ENCODE measurements at places on chromosomes 4 and X.

GRCh38 chrX:133005042-133005441 lies 46.6 kb upstream of the HS6ST2 start:
- DNase-seq: no peak

DNA sequence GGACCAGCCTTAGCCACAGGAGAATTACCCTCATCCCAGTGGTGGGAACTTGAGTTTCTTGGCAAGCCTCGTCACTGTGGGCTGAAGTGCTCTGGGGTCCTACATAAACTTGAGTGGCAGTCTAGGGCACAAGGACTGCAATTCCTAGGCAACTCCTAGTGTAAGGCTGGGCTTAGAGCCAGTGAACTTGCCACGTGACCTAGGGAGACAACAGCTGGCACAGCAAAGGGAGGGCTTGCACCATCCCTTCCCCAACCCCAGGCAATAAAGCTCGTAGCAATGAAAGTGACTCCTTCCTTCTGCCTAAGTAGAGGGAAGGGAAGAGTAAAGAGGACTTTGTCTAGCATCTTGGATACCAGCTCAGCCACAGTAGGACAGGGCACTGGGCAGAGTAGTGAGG lies 81.8 kb downstream of the TEX11 start:
- DNase-seq: no peak

- peak; percentile 7 for DNase-seq
Measured at GRCh38 chr4:152778656-152779512, 646 bp downstream of the TIGD4 start.

DNA sequence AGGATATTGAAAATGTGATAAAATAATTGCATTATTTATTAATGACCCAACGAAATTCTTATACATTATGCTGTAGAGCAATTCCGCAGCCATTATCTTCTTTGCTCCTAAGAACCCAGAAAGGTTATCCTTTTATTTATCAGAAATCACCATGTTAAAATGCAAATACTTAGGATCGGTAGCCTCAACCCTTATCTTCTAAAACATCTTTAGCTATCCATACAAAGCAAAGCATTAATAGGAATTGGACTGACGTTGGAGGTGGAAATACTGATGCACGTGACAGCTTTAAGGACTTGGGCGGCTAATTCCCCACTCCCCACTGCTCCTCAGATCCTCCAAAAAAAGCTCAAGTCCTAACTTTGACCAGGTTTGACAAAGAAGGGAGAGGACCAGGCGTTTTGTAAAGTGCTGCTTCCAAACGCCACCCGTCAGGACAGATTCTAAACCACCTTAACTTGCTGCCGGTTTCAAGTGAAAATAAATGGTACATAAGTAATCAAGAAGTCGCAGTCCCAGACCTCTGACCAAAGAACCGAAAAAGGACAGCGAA lies 539 bp upstream of the SPCS3 start:
- no peak for DNase-seq

GRCh38 chr4:153204247-153204671 lies at the start of gene TRIM2:
TRIM2 (plus strand) TSS chr4:153204443; CDS start chr4:153204531, 88 bp downstream.
- DNase-seq: no peak

- no peak for DNase-seq
Measured at GRCh38 chrX:42096265-42096920, 173.0 kb upstream of the CASK start.

GRCh38 chr4:76753814-76754213 lies 144.1 kb downstream of the SOWAHB start:
- DNase-seq: no peak

- no peak for DNase-seq
Measured at GRCh38 chr4:139715746-139716391, 50.2 kb downstream of the MGST2 start.

DNA sequence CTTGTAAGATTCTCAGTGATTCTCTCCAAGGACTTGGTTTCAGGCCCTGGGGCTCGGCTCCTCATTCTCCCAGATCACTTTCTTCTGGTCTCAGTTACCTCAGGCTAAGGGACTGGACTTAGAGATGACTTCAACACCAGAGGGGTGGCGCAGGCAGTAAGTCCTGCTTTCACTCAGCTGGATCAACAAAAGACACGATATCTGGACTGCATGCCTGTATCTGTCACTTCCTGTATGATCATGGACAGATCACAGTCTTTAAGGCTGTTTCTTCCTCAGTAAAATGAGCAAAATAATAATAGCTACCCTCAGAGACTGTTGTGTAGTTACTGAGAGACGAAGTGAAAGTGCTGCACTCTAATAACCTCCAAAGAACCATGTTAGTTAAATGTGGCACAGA lies 19.5 kb upstream of the CXCR3 start:
- DNase-seq: no peak

GRCh38 chrX:9231491-9231890 lies 197.6 kb upstream of the FAM9B start:
- DNase-seq: no peak

DNA sequence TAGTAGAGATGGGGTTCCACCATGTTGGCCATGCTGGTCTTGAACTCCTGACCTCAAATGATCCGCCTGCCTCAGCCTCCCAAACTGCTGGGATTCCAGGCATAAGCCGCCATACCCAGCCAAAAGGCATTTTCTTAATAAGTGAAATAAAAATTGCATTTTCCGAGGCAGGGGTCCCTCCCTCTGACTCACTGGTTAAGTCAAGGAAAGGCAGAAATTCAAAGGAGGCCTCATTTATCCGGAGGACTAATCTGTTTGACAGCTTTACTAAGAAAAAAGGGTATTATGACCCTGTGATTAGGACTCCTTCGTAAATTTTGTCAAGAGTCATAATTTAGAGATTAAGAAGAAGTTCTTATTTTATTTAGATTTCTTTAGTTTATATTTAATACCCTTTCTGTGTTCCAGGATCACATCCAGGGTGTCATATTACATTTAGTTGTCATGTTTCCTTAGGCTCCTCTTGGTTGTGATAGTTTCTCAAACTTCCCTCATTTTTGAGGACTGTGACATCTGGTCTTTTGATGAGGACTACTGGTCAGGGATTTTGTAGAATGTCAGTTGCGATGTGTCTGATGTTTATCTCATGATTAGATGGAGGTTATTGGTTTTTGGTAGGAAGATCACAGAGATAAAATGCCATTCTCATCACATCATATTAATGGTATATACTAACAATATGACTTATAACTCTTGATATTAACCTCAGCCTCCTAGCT lies 753.7 kb upstream of the AMOT start:
- DNase-seq: no peak

- DNase-seq: no peak
Measured at GRCh38 chr4:10620935-10621488, 63.6 kb downstream of the CLNK start.

DNA sequence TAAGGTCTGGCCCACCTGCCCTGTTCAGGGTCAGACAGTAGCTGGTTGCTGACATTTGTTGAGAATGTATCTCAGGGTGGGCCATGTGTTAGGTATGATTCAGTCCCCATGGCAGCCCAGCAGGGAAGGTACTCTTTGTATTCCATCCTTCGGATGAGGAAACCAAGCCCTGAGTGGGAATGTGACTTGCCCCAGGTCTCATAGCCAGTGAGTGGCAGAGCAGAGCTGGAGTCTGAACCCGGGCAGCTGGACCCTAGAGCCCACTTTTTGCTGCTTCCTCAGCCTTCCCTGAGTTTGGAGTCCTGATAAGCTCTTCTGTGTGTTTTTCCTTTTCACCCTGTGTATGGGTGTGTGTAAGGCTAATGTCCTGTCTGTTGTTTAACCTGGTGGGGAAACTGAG lies 21.6 kb upstream of the UBA1 start:
- no peak for DNase-seq

DNA sequence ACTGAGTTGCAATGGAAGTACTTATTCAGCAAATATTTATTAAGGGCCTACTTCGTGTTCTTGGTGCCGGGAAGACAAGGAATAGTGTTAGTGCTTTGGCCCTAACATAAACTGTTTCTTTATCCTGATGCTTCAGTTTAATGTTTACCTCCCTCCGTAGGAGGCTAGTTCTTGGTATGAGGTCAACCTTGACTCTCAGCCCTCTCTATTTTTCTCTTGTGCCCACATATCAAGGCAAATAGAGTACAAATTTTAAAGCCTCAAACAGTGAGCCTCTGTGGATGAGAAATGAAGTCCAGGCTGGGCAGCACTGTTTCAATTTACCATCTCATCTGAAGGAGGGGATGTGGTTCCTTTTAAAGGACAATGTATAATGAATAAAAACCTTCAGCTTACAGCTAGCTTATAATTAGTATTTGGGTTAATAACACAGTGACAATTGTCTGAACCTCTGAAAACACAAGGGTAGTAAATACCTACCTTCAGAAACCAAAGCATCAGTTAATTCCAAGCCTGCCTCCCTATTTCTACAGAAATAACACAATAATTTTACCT lies 68.5 kb downstream of the SH3RF1 start:
- DNase-seq: no peak

DNA sequence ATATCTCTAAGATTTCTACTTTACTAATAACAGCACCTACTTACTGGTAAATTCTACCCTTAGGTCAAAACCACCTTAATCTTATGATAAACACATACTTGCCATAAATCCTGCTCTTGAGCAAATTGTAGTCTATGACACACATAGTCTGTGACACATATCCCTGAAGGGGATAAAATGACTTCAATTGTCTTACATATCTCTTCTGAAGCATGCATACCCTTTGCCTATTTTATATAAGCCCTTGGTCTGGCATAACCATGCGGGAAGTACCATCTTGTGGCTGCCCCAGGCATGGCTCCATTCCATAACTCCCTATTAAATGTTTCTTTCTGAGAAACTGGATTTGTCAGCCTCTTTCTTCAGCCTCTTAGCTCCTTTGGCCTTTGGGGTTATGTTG lies 248.9 kb downstream of the SLC7A11 start:
- no peak for DNase-seq

DNA sequence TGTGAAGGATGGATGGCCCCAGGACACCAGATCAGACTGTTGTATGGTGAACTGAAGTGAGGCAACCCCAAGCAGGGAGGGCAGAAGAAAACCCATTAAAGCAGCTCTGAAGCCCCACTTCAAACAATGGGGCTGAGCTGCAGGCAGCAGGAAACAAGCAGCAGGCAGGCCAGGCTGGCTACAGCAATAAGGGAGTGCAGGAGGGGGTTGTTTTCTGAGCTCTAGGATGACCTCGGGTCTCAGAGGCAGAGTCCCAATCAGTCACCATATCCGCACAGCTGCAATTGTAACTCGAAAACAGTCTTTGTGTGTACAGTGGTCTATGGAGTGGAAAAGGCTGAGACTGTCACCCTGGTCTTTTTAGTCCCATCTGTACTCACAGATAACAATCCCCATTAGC lies 90.4 kb downstream of the COL4A6 start:
- no peak for DNase-seq

DNA sequence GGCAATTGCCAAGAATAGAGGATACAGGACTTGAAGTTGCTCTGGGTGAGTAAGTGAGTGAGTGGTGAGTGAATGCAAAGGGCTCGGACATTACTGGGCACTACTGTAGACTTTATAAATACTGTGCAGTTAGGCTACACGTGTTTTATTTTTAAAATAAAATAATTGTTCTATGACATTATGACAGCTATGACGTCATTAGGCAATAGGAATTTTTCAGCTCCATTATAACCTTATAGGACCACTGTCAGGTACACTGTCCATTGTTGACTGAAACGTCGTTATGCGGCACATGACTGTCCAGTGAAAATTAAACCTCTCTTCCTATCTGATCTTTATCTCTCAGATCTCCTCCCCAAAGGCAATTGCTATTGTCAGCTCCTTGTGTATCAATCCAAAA lies 5.1 kb upstream of the TASL start:
- no peak for DNase-seq

DNA sequence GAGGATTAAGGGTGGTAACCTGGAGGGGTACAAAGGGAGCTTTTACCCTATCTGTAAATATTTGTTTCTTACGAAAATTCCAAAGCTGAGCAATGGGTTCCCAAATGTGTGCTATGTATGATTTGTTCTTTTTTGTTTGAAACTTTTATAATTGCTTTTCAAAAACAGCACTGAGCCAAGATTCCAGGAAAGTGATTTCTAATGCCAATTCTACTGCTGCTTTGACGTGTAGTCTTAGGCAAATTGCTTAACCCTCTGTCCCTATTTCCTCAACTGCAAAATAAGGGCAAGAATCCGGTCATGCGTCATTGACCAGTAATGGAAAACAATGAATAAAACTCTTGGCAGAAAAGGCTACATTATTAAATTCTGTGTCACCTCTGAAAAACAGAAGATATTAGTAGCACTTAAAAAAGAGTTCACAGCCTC lies 454.7 kb downstream of the IL15 start:
- DNase-seq: no peak

GRCh38 chr4:81732980-81733379 lies 261.3 kb upstream of the RASGEF1B start:
- DNase-seq: no peak

DNA sequence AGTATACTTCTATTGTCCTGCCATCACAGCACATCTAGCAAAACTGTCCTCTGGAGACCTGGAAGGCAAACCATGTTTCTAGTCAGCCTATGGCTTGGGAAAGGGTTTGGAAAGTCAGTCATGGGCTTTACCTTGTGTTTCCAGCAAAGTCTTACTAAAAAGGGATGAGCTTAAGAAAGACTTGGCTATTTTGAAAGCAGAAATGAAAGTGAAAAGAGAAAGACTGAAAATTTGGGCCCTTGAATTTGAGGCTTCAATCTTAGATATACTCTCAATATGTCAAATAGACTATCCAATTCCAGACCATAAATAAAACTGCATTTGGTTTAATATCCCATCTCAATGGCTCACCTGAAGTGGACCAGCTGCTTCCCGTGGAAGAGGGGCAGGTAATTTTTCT lies 127.9 kb downstream of the ZNF330 start:
- no peak for DNase-seq

DNA sequence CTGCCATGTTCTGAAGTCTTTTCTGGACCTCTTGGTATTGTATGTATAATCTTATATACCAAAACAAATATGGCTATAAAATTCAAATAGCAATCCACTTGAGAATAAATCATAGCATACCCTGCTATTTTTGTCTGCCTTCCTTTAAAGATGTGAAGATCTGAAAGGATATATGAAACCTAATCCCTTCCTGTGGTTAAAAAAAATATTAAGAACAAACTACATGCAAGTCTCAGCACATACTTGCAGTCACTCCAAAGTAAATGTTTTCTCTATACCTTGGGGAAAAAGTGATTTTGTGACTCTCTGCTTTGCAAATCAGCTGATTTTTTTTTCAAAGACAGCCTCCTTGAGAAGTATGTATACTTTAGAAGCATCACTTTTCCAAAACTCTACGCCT lies 322.9 kb downstream of the ANKRD50 start:
- no peak for DNase-seq

DNA sequence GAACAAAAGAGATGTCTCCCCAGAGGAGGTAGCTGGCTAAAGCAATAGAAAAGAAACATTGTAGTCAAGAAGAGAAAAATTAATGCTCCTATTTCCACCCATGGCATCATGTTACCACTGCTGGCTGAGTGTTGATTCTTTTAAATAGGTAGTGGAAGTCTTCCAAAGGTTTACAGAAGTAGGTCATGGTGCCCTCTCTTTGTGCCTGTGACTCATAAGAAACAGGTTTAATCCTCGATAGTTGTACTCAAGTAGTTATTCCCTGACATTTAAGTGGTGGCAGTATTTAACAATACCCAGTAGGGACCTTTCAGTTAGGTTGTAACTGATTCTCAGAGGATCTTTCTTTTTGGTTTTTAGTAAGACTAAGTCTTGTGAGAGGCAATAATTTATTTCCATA lies 247.8 kb downstream of the TEX13A start:
- no peak for DNase-seq

GRCh38 chrX:133482056-133482952 lies 67.0 kb upstream of the GPC4 start:
- no peak for DNase-seq

- no peak for DNase-seq
Measured at GRCh38 chr4:3387154-3387942, 54.4 kb upstream of the HGFAC start.

GRCh38 chrX:7965436-7965835 lies 38.2 kb upstream of the PNPLA4 start:
- DNase-seq: no peak

- no peak for DNase-seq
Measured at GRCh38 chr4:38930204-38930603, 62.6 kb downstream of the FAM114A1 start.
